ENCODE measurements at places on chromosomes 7 and 10.
A peak's percentile ranks its signal among the peaks of the same experiment; 100 is the strongest.

- DNase-seq: no peak
These were observed 279.7 kb downstream of the AUTS2 start for GRCh38 chr7:69878015-69878414.

DNA sequence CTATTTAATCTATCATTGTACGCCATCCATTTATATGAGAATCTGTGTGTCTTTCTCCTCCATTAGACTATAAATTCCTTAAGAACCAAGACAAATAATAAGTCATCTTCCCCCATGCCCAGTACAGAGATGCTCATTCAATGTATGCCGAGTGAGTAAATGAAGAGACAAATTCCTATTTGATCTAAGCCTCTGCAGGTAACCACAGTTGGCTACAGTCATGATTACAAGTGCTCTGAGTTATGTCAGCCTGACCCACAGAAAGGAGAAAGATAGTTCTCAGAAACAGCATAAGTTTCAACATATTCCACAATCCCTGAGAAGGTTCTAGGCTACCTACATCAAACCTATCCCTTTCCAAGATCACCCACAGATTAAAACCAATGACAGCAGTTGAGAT lies 46.1 kb downstream of the MPP7 start:
- no peak for DNase-seq

- DNase-seq: no peak
These were observed 353.6 kb downstream of the CRPPA start for GRCh38 chr7:16067711-16068110.

DNA sequence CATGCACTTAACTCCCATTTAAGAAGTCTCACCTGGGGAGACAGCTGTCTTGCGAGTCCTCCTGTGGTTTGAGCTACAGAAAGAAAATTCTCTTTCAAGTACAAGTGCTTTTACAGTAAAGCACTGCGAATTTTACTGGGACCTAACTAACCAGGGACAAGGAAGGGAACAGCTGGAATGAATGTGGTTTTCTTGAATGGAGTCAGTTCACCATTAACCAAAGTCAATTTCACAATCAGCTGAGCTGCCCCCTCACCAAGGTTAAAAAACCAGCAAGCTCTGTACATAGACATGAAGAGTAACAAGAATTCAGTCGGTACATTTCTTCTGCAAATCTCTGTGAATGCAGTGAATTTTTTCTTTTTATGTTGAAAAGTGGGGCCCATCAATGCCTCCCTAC lies 56.3 kb downstream of the GFRA1 start:
- DNase-seq: no peak

GRCh38 chr10:7424315-7424714 lies 13.5 kb upstream of the SFMBT2 start:
- DNase-seq: no peak

GRCh38 chr10:130720235-130720634 lies 584.0 kb downstream of the GLRX3 start:
- no peak for DNase-seq

DNA sequence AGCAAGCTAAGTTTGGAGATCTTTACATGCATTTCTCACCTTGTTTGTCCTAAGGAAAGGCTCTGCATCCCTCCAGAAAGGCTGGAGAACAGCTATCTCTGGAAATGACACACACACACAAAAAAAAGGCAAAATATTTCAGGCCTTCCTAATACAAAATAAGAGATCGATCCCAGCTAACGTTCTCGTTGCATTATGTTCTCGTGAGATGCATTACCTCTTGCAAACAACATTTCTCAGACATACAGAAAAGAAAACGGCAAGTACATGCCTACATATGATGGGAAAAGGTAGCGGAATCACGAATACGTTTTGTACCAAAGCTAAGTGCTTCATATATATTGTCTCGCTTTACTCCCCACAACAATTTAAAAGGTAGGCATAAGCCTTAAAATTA lies 488 bp downstream of the MTERF1 start:
- no peak for DNase-seq

GRCh38 chr7:88042157-88042556 lies 108.1 kb downstream of the ADAM22 start:
- no peak for DNase-seq

- no peak for DNase-seq
These were observed 96.8 kb downstream of the GLCCI1 start for GRCh38 chr7:8065356-8065813.

GRCh38 chr7:96344236-96344635 lies 22.3 kb upstream of the SLC25A13 start:
- no peak for DNase-seq

DNA sequence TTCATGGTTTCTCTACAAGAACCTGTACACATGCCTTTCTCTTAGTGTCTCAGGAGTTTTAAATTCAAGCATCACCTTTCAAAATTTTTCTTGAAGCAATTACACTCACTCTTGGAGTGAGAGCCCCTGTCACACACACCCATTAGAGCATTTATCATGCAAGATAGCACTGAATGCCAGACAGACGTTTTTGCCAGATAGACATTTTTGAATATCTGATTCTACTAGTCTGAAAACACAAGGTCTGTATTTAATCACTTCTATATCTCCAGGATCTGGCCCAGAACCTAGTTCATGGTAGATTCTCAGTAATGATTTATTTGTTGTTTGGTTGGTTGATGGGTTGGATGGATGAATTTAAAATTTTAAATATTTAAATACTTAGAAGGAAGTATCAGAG lies 60.9 kb upstream of the PDE1C start:
- DNase-seq: no peak

GRCh38 chr7:81003326-81003725 lies 84.5 kb upstream of the SEMA3C start:
- no peak for DNase-seq

DNA sequence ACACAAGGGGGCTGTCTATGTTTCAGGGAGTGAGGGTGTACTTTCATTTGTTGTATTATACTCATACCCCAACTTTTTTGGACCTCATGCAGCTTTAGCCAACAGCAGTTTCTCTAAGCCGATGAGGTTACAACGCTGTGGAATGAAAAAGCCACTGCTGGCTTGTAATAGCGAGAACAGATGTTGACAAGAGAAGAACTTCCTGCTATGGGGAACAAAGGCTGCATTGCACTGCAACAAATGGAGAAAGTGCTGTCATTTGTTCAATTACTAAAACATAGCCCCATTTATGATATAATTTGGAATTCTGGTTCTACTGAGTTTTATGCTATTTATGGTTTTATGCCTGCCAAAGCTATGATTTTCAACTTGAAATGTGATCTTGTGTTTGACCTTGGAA lies 104.2 kb upstream of the TMEM72 start:
- DNase-seq: no peak

GRCh38 chr10:51852297-51852696 lies 152.9 kb upstream of the CSTF2T start:
- no peak for DNase-seq

DNA sequence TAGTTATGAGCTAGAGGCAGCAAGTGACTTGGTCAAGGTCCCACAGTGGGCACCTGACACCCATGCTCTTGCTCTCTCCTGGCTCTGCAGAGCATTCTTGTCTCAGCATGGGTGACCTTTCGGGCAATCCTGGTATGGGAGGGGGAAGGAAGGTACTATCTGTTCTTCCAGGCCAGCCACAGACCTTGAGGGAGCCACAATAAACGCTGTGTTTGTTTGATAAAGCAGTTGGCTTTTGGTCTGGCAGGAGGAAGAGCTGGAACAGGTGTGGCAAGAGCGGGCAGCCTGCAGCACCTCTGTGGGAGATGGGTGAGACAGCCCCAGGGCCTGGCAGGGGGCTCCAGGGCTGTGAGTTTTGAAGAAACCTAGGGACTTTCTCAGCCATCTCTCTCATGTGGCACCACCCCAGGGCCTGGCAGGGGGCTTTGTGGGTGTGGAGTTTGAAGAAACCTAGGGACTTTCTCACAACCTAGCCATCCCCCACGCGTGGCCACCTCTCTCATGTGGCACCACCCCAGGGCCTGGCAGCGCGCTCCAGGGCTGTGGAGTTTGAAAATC lies 11.4 kb downstream of the CLDN3 start:
- no peak for DNase-seq

- DNase-seq: no peak
These were observed 104.2 kb downstream of the SFMBT2 start for GRCh38 chr10:7306616-7307015.

GRCh38 chr7:135169141-135169963 lies 1.2 kb downstream of the CYREN start:
- peak; percentile 44 for DNase-seq

DNA sequence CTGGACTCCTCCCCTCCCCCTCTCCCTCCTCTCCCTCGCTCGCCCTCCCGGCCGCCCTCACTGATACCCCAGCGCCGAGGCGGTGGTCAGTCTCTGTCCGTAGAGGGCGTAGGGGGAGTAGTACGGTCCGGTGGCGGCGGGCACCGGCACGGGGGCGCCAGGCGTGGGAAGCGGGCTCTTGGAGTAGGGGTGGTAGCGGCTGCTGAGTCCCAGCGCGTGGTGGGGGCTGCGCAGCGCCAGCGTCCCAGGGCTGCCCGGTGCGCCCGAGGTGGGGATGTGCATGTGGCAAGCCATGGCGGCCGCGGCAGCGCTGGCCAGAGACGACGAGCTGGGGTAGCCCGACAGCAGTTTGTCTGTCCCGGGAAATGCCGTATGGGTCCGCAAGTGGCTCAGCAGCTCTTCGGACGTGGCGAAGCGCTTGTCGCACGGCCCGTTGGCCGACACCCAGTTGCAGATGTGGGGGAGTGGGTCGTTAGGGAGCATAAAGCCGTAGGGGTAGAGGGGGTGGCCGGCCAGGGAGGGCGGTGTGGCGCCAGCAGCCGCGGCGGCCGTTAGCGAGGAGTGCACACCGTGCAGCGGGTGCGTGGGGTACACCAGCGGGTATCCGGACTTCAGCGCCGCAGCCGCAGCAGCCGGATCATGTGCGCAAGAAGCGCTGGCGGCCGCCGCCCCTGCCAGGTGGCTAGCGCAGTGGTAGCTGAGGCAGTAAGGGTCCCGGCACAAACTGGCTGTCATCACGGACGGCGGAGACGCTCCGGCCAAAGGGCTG lies 2.7 kb downstream of the ZNF503 start:
- DNase-seq: no peak

GRCh38 chr7:120218712-120219111 lies 54.3 kb upstream of the KCND2 start:
- DNase-seq: no peak

DNA sequence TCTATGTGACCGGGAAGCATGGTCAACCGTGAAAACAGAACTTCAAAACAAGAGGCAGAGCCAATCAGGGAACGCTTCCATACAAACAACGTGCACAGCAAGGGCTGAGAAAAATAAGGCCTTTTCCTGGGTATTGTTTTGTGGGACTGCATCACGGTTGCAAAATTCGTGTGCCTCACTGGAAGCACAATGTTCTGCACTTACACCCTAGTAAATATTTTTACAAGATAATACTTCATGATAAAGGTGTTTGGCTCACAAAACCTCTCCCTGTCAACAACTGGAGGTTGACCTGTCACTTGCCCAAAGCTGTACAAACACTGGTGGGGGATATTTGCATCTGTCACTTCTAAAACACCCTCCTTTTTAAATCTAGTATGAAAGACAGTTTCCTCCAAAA lies 37.0 kb downstream of the KLF6 start:
- DNase-seq: no peak

DNA sequence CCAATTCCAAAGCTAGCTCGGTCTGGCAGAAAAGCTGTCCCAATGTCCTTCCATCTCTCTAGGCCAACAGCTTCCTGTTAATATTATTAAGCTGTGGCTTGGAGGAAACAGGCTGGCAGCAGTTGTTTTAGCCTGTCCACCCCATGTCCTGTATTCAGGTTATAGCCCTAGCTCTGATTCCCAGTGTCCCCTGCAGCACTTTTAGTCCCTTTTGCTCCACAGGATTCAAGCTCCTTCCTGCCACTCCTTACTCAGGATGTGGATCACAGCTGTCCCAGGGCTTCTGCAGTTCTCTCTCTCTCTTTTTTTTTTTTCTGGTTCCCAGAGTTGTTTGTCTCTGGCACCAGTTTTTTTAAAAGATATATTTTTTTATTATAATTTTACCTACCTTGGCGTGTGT lies 85.2 kb downstream of the PPP1R17 start:
- no peak for DNase-seq

- no peak for DNase-seq
These were observed 22.2 kb upstream of the SRGN start for GRCh38 chr10:69065406-69066361.

GRCh38 chr7:27123007-27123476 lies 7.5 kb downstream of the HOXA4 start:
- DNase-seq: no peak

GRCh38 chr10:85175635-85176034 lies 847.2 kb downstream of the CCSER2 start:
- DNase-seq: no peak

DNA sequence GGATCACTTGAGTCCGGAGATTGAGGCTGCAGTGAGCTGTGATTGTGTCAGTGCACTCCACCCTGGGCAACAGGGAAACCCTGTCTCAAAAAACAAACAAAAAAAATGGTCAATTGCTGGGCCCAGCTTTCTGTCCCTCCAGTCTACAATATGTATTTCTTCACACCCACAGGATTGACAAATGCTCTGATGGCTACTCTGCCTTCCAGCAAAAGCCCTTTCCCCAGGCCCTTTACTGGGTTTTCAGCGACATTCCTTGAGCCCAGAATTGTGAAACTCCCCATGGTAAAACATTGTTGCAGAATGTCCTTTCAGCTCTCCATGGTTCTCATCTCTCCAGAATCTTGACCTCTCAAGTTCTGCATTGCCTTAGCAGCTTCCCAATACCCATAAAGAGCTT lies 23.7 kb upstream of the TNKS2 start:
- DNase-seq: no peak

GRCh38 chr10:78963074-78964034 lies 105.4 kb upstream of the ZMIZ1 start:
- no peak for DNase-seq

- DNase-seq: peak; percentile 55
These were observed 3.3 kb upstream of the SHH start for GRCh38 chr7:155815332-155816191.
